ENCODE measurements at places on chromosomes 16 and 17. TPM values are rescaled to one million over a fixed set of nuclear protein-coding genes. Genes with fewer than 3 reads are reported as not detected.
A peak's percentile ranks its signal among the peaks of the same experiment; 100 is the strongest.

GRCh38 chr16:49592546-49593423 is 219.2 kb downstream of the C16orf78 start:
- no peak for DNase-seq

PDPR gene
- polyA plus RNA-seq = 66.2 TPM

GRCh38 chr16:56409195-56409594 is 16.1 kb downstream of the AMFR start:
- DNase-seq = no peak

CD7 gene
- 0.18 TPM for polyA plus RNA-seq

DNA sequence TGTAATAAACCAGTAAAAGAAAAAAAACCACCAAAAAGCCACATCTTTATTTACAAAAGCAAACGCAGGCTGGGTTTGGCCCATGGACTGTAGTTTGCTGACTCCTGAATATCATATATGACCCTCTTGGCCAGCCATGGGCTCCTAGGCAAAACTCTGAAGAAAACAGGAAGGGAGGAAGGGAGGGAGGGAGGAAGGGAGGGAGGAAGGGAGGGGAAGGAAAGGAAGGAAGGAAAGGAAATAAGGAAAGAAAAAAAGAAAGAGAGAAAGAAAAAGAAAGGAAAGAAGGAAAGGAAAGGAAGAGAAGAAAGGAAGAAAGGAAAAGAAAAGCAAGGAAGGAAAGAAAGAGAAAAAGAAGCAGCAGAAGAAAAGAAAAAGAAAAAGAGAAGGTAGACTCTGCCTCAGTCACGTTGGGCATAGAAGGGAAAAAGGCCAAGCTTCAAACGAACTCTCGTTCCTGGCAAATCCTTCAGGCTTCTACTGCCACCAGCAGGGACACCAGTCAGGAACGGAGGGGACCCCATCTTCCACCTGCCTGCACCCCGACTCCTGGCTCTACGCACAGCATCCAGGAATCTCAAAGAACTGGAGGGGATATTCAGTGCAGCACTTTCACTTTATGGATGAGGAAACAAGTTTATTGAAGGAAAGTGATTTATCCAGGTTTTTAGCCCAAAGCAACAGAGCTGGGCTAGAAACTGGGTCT is 22.1 kb downstream of the CDC42EP4 start:
- DNase-seq = no peak

ARL16 gene
- 50.2 TPM for polyA plus RNA-seq

GRCh38 chr17:11840831-11841230 is 156.4 kb downstream of the ZNF18 start:
- no peak for DNase-seq

- DNase-seq = no peak
Measured at GRCh38 chr16:28003021-28003865, 60.3 kb downstream of the GSG1L start.

CHCT1 gene
- polyA plus RNA-seq = 0.15 TPM

GRCh38 chr17:34998205-34998604 is 17.9 kb downstream of the LIG3 start:
- DNase-seq = no peak

CCL2 gene
- polyA plus RNA-seq = 18.7 TPM

C16orf74 gene
- polyA plus RNA-seq = 1.9 TPM

GRCh38 chr16:20673882-20674683 is 23.4 kb downstream of the ACSM1 start:
- no peak for DNase-seq

DNA sequence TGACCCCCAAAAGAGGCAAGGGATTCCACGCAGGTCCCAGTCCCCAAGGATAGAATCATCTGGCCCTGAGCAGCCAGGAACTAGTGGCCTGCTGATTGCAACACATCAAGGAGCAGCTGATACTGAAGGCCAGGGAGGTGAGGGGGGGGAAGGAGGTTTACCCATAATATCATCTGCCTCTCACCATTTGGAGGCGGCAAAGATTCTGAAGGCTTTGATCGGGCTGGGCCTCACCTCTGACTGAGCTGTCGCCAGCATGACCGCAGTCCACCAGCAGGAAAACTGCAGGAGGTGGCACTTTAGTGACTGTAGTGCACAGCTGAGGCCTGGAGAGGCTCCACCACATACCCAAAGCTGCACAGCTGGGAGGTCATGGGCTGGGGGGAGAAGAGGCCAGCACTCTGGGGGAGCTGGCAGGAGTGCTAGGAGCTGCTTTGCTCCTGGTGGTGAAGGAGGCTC is 20.5 kb upstream of the ITGA3 start:
- no peak for DNase-seq

C16orf46 gene
- polyA plus RNA-seq = 1.9 TPM

DNA sequence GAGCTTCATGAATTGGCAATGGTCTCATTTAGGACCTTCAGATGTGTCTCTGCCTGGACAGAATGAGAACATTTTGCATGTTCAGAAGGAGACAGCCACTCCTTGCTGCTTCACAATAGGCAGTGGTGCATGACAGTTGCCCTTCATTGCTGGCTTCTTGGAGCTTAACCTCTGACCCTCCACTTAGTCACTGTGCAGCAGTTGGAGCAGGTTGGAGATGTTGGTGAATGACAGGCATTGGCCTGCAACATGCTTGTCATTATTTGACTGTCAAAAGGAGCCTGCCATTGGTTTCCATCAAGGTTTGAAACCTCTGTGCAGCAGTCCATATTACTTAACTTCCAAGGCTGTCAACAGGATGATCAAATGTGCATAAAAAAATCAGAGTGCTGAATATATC is 22.7 kb downstream of the FTO start:
- peak; percentile 31 for DNase-seq

DNA sequence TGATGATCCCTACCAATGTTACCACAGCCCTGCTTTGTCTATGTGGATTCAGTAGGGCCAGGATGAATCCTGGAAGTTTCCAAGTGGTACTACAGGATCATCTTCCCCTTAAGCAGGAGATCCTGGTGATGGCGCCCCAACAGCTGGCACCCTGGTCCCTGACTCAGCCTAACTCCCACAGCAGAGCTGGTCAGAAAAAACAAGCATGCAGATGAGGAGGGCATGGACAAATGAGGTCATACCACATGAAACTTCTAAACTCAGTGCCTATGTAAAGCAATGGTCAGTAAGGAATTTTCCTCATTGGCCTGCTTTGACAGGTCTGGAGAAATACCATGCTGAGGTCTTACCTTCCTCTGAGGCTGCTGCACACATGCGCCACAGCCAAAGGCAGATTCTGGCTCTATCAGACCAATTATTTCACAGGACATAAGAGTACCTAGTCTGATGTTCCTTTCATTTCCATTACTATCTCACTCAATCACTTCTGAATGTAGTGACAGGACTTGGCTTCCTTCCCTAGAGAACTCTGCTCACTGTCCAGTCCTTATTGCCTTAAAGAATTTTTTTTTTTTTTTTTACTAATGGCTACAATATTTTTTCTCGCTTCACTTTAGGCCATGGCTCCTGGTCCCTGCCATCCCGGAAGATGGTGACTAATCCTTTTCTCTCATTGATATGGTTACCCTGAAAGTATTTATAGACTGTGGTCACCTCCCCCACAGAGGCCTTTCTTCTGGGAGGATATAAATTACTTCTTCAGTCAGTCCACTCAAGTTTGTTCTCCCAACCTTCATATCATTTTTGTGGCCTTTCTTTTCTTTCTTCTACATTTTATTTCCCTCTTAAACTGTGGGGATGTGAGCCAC is 525.2 kb upstream of the PSMD7 start:
- DNase-seq = no peak

- DNase-seq = no peak
Measured at GRCh38 chr16:58418601-58419000, 26.3 kb downstream of the GINS3 start.

DNA sequence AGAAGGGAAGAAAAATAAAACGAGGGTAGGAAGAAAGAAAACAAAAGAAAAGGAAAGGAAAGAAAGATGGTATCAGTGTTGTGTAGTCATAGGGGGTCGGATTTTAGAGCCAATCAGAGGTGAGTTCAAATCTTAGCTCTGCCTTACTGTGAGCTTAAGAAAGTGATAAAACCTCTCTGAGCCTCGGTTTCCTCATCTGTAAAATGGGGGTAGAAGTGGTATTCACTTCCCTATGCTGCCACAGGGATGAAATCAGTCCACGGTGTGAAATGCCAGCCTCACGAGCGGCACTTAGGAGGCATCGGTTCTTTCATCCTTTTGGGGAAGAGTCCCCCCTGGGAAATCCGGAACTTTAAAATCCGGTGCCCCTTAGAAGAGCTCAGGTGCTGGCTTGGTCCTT is 6.1 kb downstream of the KCNG4 start:
- DNase-seq = no peak

TVP23A gene
- polyA plus RNA-seq = 4.5 TPM

GRCh38 chr17:47895347-47895855 is 635 bp upstream of the SP2 start:
- no peak for DNase-seq

RHBDL3 gene
- polyA plus RNA-seq = 1.5 TPM

DNA sequence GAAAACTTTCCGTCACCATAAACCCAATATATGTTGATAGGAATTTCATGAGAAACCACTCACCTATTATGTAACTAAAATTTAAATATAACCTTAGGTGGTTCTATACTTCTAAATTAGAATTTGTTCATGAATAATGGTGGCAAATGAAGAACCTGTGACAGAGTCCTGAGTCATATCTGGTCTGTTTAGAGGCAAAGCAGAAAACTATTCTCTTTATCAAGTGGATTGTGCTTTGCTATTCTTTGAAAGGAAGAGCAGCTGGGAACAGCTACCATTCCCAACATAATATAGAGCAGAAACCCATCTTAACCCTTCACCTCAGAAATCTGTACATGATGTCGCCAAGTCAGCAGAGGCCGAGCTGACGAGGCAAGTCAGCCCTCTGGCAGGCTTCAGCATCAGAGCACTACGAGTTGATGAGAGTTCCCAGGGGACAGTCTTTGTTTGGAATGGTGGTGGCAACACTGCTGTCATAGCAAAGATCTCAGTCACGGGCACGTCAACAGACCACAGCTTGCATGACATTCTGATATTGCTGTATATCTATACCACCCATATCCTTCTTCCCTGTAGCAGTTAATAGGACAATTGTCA is 631.9 kb upstream of the CA10 start:
- DNase-seq = no peak

- DNase-seq = no peak
Measured at GRCh38 chr17:60864708-60865005, 187.0 kb downstream of the BCAS3 start.

DNA sequence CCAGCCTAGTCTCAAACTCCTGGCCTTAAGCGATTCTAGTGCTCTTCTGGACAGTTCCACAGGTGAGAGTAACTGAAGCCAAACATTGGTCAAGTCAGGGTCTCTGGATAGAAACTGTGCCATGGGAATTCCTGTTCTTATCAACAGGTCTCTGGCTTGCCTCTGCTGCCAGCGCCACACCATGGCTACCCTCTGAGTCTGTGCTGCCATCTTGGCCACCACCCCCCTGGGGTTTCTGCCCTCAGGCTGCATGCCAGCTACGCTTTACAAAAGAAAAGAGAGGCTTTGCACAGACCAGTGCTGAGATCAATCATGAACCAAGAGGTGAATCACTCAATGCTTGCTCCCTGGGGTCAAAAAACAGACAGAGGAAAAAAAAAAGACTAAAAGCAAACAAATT is 24.4 kb upstream of the CREBBP start:
- DNase-seq = no peak

DNA sequence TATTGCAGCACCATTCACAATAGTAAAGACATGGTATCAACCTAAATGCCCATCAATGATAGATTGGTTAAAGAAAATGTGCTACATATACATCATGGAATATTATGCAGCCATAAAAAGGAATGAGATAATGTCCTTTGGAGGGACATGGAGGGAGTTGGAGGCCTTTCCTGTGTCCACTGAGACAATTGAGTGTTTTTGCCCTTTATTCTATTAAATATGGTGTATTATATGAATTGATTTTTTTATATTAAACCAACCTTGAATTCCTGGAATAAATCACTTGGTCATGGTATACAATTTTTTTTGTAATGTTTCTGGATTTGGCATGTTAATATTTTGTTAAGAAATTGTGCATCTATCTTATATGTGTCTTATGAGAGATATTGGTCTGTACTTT is 9.0 kb upstream of the CCR7 start:
- no peak for DNase-seq

DNA sequence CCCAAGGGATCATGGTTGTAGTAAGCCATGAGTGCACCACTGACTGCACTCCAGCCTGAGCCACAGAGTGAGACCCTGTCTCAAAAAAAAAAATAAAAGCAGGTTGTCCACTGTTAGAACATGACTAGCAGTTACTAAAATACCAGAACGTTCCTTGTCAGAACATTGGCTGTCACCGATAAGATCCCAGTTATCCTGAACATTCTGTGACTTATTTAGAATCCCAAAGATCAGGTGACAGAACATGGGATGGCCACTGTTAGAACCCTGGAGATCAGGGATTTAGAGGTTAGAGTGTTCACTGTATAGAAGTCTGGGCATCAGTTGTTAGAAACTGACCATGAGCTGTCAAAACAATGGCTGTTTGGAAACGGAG is 8.6 kb downstream of the CES4A start:
- DNase-seq = no peak

ACADVL gene
- 478 TPM for polyA plus RNA-seq

- DNase-seq = no peak
Measured at GRCh38 chr17:62763891-62764600, 44.1 kb downstream of the MARCHF10 start.

- DNase-seq = no peak
Measured at GRCh38 chr16:67009158-67009557, 19.8 kb upstream of the CBFB start.

GRCh38 chr17:14308965-14309879 is 8.3 kb downstream of the HS3ST3B1 start:
- DNase-seq = peak; percentile 90

KRT24 gene
- not detected for polyA plus RNA-seq

GRCh38 chr17:82333279-82334171 is at the start of gene SECTM1:
SECTM1 (minus strand) TSS chr17:82333766; CDS start chr17:82327240, 6,526 bp downstream.
- DNase-seq = no peak

GRCh38 chr17:43025766-43026537 is 921 bp downstream of the RND2 start:
- no peak for DNase-seq

- DNase-seq = no peak
Measured at GRCh38 chr17:82823004-82823403, 16.8 kb downstream of the ZNF750 start.

SOX9 gene
- 17.8 TPM for polyA plus RNA-seq

DNA sequence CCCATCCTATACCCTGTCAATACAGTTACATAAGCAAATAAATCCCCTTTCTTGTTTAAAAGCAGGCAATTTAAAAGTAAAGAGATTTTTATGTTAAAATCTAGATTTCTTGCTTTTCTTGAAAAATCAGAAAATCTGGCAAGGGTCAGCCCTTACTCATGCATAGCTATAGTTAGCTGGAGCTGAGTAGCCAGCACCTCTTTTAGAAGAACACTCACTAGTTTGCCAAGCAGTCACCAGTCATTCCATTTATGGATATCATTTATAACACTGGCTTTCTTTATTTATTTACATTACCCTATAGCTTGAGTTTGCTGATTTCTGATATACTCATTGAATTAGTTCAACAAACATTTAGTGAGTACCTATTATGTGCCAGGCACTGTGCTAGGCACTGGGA is 45.7 kb downstream of the NXPH3 start:
- no peak for DNase-seq

SERPINF2 gene
- polyA plus RNA-seq = 68.8 TPM

GRCh38 chr17:42818379-42818778 is 5.7 kb downstream of the BECN1 start:
- DNase-seq = no peak

GRCh38 chr17:8629371-8630226 is 926 bp downstream of the MYH10 start:
- peak; percentile 42 for DNase-seq
